Muscle of back (tissue), 13 donors: ENCODE measurements at places on chromosomes 6 and 20.

- no peak for DNase-seq
These were observed 128.3 kb upstream of the MAP3K7 start for GRCh38 chr6:90715093-90715655.

- DNase-seq, result no peak
These were observed 68.2 kb downstream of the FAM217A start for GRCh38 chr6:4010689-4011090.

DNA sequence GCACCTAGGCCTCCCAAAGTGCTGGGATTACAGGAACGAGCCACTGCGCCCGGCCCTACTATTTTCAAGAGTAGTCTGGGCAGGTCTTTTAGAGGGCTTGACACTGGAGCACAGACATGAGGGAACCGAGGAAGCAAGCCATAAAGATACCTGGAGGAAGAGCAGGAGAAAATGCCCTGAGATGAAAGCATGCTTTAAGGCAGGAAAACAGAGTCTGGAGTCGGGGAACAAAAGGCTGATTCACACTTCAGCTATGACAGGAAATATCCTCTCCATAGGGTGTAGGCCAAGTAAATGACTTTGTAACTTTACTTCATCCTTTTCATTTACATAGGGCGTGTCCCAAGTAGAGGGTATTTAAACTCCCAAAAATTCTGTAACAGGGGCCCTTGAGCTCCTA is 4.3 kb upstream of the SERINC3 start:
- no peak for DNase-seq

DNA sequence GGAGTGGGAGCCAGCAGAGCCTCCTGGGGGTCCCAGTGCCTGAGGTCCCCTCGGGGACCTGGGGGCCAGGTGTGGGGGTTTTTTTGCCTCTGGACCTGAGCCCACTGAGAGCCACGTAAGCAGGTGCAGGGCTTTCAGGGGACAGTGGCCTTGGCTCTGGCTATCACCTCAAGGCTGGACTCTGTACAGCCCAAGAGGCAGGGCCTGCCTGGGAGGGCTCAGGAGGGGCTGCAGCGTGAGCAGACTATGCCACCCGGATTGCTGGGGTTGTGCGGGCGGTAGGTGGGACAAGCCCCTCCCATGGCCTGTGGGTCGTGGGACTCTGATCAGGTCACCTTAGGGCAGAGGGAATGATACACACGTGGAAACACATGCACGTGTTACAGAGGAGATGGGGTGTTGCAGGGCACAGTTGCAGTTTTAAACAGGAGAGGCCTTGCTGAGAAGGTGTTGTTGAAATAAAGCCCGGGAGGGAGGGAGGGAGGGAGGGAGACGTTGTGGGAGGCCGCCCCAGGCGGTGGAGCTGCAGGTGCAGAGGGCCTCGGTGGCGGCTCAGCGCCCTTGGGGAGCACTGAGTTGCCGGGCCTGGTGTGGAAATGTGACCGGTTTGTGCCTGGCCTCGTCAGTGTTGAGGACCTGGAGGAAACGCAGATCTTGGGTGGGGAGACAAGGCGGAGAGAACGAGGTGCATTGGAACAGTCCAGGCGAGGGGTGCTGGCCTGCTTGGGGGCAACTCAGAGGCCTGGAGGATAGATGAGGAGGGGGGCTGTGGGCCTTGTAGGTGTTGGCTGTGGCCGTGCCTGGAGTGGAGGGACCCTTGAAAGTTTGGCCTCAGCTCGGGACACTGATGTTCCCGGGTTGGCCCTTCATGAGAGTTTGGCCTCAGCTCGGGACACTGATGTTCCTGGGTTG is 2.3 kb downstream of the TCEA2 start:
- no peak for DNase-seq

DNA sequence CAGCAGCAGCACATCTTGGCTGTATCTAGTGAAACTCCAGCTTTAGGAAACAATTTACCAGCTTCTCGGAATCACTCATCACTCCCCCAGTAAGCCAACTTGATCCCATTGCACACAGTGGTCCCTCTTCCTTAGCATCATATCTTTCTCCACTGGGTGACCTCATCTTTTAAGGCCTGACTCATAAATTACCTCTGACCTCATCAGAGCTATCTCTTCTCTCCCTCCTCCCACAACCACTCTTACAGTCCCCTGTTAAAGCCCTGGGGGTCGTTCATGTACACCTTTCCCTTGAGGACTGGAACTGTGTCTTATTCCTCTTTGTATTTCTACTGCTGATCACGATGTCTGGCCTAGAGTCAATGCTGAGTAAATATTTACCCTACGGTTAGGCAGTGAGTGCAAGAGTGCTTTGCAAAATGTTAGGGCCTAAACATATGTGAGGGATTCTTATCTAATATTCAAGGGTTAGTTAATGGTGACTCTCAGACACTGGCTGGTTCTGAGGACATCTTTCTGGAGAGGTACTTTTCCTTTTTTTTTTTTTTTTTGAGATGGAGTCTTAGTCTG is 187.2 kb downstream of the LRFN2 start:
- no peak for DNase-seq

DNA sequence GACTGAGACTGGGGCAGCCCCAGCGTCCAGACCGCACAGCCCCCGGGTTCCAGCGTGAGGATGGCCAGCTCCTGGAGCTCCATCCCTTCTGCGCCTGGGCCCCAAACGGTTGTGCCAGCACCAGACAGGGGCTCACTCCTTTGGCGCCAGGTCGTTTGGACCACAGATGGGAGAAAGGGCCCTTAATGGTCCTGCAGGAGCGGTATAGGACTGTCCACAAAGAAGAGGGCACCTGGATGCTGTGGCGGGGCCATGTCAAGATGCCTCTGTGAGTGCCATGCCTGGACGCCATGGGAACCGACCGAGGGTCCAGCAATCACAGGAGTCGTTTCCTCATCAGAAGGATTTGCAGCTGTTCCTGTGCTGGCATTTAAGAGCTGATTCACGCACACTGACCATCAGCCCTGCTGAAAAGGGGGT is 82.7 kb downstream of the DLL1 start:
- no peak for DNase-seq

GRCh38 chr6:14520029-14520428 is 402.5 kb downstream of the CD83 start:
- no peak for DNase-seq

DNA sequence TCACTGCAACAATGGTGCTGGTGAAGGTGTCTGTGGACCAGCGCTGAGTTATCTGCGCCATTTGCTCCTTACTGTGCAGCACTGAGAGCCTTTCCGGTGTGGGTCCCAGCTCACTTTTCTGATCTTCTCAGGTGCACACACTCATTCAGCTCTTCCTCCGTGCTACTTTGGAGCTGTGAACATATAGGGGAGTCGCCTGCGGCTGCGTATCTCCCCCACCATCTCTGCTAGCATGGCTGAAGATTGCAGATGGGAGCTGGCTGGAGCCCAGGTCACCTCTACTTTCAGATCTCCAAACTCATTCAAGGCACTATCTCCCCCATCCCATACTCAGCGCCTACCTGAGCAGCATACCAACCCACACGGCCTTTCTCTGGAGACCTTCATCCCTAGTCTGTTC is 96.9 kb downstream of the DHX35 start:
- no peak for DNase-seq

GRCh38 chr20:61958773-61959700 is 106.6 kb downstream of the TAF4 start:
- no peak for DNase-seq

DNA sequence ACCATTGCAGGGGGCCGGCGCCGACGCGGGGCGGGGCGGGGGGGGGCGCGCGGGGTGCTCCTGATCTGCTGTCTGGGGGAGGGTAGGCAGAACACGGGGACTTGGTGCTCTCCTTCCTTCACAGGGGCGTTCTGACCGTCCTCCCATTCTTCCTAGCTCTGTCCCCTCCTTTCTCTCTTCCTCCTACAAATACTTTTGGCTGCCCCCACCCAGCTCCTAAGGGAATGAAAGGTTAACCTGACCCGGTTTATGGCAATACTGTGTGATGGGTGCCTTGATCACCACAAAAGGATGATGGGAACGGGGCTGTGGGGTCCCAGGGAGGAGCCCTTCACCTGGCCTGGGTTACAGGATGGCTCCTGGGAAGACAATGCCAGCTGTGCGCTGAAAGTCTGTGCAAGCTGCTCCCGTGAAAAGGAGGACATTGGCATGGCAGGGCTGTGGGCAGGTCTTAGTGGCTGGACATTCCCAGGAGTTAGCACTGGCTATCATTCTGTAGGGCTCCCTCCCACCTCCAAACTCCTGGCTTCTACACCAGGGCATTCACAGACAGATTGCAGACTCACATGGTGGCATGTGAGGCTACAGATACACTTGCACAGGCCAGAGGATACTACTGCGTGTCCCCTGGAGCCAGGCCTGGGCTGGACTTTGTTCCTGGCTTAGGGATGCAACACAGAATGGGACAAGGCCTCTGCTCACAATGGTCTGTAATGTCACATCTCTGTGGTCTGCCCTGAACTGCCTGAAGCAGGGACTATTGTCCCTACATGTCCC is 1.9 kb upstream of the TPD52L2 start:
- DNase-seq, result no peak

DNA sequence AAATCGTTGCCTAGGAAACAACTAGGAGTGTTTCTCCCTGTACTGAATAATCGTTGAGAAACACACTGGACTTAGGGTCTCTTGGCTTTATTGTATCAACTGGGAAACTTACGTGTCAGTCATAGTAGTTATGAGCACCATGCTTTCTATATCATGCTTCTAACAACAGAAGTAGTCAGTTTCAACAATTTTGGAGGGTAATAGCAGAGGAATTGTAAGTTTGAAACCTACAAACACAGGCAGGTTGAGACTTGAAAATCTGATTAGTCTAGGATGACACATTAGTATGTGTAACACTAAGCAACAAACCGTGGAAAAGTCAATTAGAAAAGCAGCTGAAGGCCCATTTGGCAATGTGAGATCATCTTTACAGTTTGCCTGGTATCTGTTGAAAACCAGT is 43.9 kb upstream of the FABP7 start:
- DNase-seq, result no peak

GRCh38 chr6:54070025-54070424 is 41.2 kb upstream of the MLIP start:
- DNase-seq, result no peak

DNA sequence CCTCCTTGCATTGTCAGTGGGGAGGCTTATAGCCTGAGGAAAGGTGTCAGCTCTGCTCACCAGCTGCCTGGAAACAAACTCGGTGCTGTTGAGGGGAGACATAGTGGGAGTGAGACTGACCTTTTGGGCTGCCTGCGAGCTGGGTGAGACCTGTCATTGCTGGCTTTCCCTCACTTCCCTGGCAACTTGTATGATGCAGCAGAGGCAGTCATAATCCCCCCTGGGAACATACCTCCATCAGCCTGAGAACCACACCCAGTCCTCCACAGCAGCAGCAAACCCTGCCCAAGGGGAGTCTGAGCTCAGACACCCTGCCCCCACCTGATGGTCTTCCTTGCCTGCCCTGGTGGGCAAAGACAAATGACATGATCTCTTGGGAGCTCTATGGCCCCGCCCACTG is 521.2 kb upstream of the IMPG1 start:
- no peak for DNase-seq

DNA sequence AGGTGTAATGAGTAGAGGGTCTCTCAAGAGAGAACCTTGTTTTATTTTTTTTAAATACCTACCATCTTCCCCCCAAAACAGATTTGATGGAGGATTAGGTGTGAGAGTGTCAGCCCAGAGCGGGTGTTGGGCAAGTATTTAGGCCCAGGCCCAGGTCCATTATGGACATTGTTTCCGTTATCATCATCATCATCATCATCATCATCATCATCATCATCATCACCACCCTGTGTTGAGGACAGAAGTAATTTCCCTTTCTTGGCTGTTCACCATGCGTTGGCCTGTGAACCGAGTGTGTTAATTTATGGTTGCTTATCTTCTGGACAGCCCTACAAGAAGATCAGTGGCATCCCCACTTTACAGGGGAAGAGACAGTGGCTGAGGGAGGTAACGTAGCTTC is 28.6 kb downstream of the PSMF1 start:
- DNase-seq, result no peak

GRCh38 chr6:93304505-93304904 is 114.9 kb downstream of the EPHA7 start:
- DNase-seq, result no peak

DNA sequence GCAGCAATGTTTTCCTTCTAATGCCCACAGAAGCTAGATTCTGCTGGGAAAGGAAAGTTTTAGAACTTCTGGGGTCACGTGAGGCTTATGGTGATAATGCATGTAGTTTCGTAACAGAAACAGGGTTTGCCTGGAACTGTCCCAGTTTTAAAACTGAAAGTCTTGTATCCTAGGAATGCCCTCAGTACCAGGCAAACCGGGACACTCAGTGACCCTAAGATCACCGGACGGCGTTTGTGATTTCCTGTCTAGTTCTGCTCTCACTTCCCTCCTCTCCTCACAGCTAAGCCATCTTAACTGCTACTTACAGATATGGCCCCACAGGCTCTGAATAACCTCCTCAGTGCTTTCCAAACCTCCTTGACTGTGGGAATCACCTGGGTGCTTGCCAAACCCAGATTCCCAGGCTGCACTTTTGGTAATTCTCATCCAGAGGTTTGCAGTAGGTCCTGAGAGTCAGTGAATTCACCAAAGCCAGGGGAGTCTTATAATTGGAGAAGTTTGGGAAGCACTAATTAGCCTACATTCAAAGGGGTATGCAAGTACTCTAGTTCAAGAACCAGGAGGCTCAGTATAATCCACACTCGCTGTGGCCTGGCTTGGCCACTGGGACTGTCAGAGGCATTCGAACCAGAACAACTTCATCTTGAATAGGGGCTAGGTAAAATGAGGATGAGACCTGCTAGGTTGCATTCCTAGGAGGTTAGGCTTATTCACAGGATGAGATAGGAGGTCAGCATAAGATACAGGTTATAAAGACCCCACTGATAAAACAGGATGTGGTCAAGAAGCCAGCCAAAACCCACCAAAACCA is 231.6 kb upstream of the MYLIP start:
- DNase-seq, result peak; percentile 70

- DNase-seq, result peak; percentile 8
These were observed 33.2 kb downstream of the DNAAF9 start for GRCh38 chr20:3374296-3374695.

DNA sequence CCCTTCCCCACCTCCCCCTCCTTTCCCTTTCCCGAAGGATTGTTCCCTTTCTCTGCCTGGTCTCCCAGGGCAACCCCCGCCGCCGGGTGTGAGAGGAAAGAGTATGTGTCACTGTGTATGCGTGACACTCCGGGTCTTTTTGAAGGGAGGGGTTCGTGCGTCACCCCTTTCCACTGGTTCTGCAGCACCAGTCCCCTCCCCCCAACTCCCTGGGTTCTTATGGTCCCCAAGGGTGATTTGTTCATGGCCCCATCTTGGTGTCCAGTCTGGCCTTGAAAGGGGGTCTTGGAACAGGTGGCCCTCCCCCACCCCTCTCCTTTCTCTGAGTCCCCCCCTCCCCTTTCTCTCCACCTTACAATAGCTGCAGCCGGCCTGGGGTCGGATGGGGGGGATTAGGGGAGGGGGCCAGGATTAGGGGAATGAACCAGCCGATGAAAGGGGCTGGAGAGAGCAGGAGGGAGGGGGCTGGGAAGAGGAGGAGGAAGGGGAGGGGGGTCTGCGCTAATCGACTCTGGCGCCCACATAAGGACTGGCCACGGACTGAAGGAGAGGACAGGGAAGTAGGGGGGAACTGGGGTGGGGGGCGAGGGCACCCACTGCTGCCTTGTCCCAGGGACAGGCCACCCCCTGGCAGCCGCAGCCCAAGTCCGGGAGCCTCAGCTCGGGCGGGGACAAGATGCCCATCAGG is 1.3 kb upstream of the RING1 start:
- no peak for DNase-seq

- no peak for DNase-seq
These were observed 138.3 kb upstream of the CDYL start for GRCh38 chr6:4637691-4638433.
